Hippocampal formation (tissue), 2 donors: ENCODE measurements at places on chromosomes 2 and 18.

GRCh38 chr2:96065381-96065930 is 30.7 kb upstream of the GPAT2 start:
- DNase-seq, result no peak

- DNase-seq, result no peak
These were observed 438.2 kb downstream of the NBAS start for GRCh38 chr2:15122915-15123314.

DNA sequence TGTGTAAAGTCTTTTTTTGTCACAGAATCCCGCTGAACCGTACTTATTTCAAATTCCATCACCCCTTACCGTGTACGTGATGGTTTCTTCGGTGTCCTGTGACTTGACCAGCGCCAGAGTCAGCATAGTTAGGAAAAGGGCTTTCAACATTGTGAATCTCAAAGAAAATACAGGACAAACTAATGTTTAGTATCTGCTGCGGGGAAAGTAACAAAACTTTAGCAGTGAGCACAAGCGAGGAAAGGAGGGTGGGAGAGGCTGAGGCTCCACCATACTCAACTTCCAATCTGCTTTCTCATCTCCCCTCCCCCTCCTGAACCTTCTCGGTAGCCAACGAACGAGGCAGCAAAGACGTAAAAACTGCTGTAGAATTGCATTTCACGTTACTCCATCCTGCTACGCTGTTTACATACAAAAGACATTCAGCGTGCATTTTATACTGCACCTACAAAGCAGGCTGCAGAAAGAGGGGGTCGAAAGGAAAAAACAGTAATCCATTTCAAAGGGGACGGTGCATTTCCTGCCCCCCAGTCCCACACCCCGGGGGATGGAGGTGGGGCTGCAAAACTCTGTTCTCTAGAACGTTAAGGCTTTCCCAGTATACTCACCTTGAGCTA is 1.2 kb downstream of the EFEMP1 start:
- no peak for DNase-seq

DNA sequence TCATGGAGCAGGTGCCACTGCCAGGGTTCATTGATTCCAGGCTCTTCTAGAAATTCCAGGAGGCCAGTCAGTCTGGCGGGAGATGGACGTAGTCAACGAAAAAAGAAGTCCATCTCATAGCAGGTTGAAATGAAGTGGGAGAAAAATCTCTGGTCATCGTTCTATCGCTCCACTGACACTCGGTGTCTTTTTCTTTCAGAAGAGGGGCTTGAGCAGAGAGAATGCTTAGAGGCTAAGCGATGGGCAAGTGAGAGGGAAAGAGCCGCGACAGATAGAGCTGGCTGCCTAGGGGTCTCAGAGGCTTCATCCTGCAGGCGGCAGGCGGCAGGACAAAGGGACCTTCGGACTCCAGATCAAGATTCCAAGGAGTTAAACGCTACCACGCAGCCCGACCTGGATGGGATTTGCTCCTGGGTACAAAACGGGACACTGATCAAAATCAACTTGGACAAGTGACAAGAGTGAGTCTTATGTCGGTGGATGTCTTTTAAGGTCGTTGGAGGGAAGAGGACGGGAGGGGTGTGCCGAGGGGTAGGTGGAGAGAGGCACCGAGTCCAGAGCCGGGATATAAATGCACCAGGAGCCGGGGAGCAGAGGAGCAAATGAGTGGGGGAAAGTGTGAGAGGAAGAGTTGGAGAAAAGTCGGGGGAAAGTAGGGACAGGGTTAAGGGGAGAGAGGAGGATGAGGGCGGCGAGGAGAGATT is 677 bp upstream of the TMEM178A start:
- DNase-seq, result no peak

DNA sequence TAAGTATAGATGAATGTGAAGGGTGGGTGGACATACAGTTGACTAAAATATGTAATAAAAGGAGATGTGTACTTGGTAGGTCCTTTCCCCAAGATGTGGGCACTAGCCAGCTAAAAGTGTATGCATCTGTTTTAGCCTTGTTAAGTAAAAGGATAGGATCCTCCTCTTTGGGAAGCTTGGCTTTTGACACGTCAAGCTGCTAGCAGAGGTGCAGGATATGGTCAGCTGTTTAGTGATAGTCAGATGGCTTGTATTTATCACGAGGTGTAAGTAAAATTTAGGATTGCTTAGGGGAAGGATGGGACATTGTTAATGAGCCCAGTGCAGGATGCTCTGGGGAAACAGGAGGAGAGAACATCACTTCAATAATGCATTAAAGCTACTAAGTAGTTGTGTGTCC is 1.5 kb downstream of the MFSD6 start:
- no peak for DNase-seq
